ENCODE measurements at places on chromosomes 6 and 20. TPM values are rescaled to one million over a fixed set of nuclear protein-coding genes. Genes with fewer than 3 reads are reported as not detected.

DST gene
- 302 TPM for total RNA-seq

GGTLC1 gene
- total RNA-seq: not detected

CCDC170 gene
- 3.2 TPM for total RNA-seq

CALHM5 gene
- 1.4 TPM for total RNA-seq

SLC25A27 gene
- 33.8 TPM for total RNA-seq

TNFRSF21 gene
- 24.2 TPM for total RNA-seq

DPPA5 gene
- total RNA-seq: not detected

ETV7 gene
- total RNA-seq: 0.45 TPM

GJA10 gene
- total RNA-seq: not detected

CYP24A1 gene
- total RNA-seq: 21.3 TPM

- H3K4me3 ChIP-seq: no peak overlapping the region
- no peaks in the 10 kb centered on the region for H3K36me3 ChIP-seq
- peaks cover 35% of the 10 kb centered on the region for H3K4me1 ChIP-seq
- DNase-seq: no peak
- H3K27ac ChIP-seq: no peak overlapping the region
- H3K27me3 ChIP-seq: no peaks in the 10 kb centered on the region
Observed at GRCh38 chr6:44049163-44049988, 77.9 kb downstream of the MRPL14 start.

- H3K36me3 ChIP-seq: no peaks in the 10 kb centered on the region
- H3K4me1 ChIP-seq: peaks cover 17% of the 10 kb centered on the region
- peaks cover 80% of the 10 kb centered on the region for H3K27me3 ChIP-seq
- no peak for DNase-seq
Observed at GRCh38 chr6:30154709-30155519, 6.1 kb downstream of the TRIM10 start.

DNA sequence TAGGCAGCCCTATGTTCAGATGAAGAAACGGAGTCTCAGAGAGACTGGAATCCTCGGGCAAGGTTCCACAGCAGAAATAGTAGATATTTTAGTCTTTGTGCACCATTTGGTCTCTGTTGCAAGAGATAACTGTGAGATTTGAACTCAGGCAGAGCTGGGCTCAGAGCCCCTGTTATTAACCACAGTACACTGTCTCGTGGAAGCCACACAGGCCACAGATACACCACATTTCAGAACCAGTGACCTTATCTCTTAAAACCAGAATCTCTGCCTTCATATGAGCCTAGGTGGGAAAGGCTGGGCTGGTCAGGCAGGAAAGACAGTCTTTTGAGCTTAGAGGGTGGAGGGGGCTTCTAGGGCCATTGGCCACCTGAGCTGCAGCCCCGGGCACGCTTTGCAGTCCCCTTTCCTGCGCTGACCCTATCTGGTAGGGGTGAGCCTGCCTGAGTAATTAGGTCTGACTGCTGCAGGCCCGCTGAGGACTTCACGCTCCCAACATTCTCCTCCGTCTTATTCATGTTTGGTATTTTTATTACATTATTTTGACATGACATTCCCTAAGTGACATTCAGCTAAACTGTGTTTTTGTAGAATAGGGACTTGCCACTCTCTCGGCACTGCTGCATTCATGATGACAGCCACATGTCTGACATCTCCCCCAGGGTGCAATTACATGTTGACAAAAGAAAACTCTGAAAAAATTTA lies 71.1 kb downstream of the KCNB1 start:
- H3K27me3 ChIP-seq: peaks cover 42% of the 10 kb centered on the region
- H3K4me1 ChIP-seq: peaks cover 5% of the 10 kb centered on the region
- DNase-seq: no peak
- no peaks in the 10 kb centered on the region for H3K36me3 ChIP-seq
- no peak overlapping the region for H3K4me3 ChIP-seq

DNA sequence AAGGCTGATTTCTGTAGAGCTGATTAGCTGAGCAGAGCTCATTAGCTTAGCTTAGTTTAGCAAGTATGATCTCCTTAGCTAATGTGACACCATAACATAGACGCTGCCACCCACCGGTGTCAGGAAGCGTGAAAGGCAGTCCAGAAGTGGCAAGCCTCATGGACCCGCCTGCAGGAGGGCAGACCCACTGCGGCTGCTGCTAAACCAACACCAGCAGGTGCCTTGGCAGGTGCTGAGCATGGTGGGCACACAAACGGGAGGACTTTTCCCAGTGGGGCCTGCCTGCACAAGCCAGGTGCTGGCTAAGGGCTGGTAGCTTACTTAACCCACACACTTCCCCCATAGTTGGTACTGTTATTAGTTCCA lies 22.7 kb downstream of the ZDHHC14 start:
- H3K27me3 ChIP-seq: no peaks in the 10 kb centered on the region
- H3K4me1 ChIP-seq: peaks cover 11% of the 10 kb centered on the region
- H3K4me3 ChIP-seq: no peak overlapping the region
- no peak overlapping the region for H3K27ac ChIP-seq

GRCh38 chr20:51760905-51761546 lies 7.2 kb downstream of the ATP9A start:
- H3K27me3 ChIP-seq: no peaks in the 10 kb centered on the region
- H3K4me1 ChIP-seq: peaks cover 25% of the 10 kb centered on the region
- H3K27ac ChIP-seq: peak overlapping the region; percentile 80
- DNase-seq: no peak
- H3K4me3 ChIP-seq: no peak overlapping the region
- H3K36me3 ChIP-seq: peaks cover 9% of the 10 kb centered on the region

DNA sequence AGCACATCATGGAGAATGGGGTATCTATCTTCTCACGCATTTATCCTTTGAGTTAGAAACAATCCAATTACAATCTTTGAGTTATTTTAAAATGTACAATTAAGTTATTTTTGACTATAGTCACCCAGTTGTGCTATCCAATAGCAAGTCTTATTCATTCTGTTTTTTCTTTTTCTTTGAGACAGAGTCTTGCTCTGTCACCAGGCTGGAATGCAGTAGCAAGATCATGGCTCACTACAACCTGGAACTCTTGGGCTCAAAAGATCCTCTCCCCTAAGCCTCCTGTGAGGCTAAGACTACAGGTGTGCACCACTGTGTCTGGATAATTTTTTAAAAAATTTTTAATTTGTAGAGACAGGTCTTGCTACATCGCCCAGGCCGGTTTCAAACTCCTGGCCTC lies 201.5 kb upstream of the ZNF217 start:
- no peak overlapping the region for H3K27ac ChIP-seq
- H3K4me3 ChIP-seq: no peak overlapping the region
- peaks cover 15% of the 10 kb centered on the region for H3K4me1 ChIP-seq
- H3K36me3 ChIP-seq: no peaks in the 10 kb centered on the region

- no peak for DNase-seq
- no peak overlapping the region for H3K4me3 ChIP-seq
- peaks cover 6% of the 10 kb centered on the region for H3K36me3 ChIP-seq
- peaks cover 38% of the 10 kb centered on the region for H3K4me1 ChIP-seq
- H3K27ac ChIP-seq: peak overlapping the region; percentile 7
Observed at GRCh38 chr6:86686496-86686895, 250.8 kb upstream of the HTR1E start.

DNA sequence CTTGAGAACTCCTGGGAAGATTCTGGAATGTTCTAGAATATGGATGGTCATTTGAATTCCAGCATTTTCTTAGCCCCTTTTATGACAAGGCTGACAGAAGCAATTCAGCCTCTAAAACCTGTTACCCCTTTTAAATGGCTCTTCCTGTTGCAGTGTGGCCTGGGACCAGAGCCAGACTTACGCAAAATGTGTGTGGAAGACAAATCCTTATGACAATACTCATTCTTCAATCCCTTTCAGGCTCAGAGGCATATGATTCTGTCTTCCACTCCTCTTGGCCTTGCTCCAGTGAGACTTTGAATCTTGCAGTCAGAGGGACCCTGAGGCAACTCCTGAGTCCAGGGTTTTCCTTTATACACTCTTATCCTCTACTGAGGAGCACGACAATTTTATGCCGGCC lies 287.0 kb downstream of the CLIC5 start:
- H3K27ac ChIP-seq: no peak overlapping the region
- H3K27me3 ChIP-seq: peaks cover 78% of the 10 kb centered on the region
- no peak overlapping the region for H3K4me3 ChIP-seq
- peaks cover 36% of the 10 kb centered on the region for H3K4me1 ChIP-seq

GRCh38 chr6:39765508-39766065 lies 26.6 kb upstream of the DAAM2 start:
- DNase-seq: no peak
- H3K4me1 ChIP-seq: peaks cover 2% of the 10 kb centered on the region
- H3K27me3 ChIP-seq: peaks cover 54% of the 10 kb centered on the region
- no peak overlapping the region for H3K4me3 ChIP-seq
- H3K27ac ChIP-seq: no peak overlapping the region
- H3K36me3 ChIP-seq: no peaks in the 10 kb centered on the region

DNA sequence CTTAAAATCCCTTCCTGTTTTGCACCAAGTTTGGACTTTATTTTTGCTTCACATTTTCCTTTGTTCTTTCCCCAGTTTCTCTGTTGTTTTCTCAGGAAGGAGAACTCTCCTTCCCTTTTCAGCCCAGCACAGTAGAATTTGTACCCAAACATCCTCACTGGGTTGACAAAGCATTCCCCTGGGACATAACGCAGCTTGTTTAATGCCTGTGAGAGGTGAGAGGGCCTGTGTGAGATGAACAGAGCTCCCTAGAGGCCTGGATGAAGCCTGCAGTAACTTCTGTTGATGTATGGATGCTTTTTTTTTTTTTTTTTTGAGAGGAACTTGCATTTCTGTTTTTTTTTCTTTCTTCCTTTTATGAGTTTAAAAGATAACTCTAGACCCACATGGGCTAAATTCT lies 104.9 kb upstream of the SLC22A23 start:
- no peaks in the 10 kb centered on the region for H3K27me3 ChIP-seq
- peak overlapping the region; percentile 66 for H3K27ac ChIP-seq
- no peaks in the 10 kb centered on the region for H3K36me3 ChIP-seq
- DNase-seq: no peak

DNA sequence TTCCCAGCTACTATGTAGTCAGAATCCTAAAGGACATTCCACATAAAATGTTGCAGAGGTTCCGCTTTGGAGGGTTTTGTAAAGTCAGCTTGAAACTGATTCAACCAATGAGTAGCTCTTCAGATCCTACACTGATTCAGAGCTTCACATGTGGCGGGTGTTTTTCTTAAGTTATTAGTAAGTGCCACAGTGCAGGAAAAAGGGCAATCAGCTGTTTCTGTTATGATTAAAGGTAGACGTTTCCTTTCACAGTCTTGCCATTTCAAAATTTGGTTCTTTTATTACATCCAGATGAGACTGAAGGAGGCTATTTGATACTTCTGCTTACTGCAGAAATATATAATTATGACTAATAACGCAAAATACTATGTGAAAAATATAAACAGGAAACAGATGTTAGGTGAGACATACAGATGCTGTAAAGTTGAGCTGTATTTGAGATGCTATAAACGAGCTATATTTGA lies 443.9 kb downstream of the CDKAL1 start:
- H3K27me3 ChIP-seq: no peaks in the 10 kb centered on the region
- peaks cover 4% of the 10 kb centered on the region for H3K4me1 ChIP-seq
- H3K36me3 ChIP-seq: no peaks in the 10 kb centered on the region
- H3K27ac ChIP-seq: peak overlapping the region; percentile 22

DNA sequence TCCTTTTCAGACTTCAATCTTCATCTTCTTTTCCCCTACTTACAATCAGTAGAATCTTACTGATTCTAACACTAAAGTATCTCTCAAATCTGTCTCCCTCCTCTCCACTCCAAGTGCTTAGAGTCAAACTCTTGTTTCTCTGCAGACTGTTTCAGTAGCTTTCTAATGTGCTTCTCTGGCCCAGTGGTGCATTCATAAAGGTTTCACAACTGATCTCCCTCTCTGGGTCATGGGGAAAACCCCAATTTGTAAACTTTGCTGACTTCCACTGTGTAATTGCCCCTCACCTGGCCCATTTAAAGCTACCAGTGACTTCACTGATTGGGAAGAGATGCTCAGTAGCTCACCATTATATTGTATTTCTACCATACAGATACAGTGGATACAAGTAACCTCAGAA lies 183.6 kb downstream of the FAXC start:
- H3K27me3 ChIP-seq: no peaks in the 10 kb centered on the region
- DNase-seq: no peak
- H3K36me3 ChIP-seq: no peaks in the 10 kb centered on the region

DNA sequence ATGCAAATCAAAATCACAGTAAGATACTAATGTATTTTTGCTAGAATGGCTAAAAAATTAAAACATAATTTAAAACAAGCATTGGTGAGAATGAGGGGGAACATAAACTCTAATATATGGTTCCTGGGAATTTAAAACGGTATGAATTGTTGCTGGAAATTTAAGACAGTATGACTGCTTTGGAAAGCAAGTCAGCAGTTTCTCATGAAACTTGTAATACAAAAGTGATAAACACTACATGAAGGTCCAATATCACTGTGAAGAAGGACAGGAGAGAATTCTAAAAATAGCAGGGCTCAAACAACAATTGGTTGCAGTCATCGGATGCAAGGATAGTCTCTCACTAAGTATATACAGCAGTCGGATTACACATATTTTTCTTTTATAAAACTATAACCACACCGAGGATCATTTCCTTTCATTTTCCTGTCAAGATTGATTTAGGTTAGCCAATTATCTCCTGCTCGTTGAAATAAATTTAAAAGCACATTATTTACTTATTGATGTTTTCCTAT lies 18.5 kb upstream of the PRSS16 start:
- no peak for DNase-seq
- no peak overlapping the region for H3K27ac ChIP-seq
- H3K4me3 ChIP-seq: no peak overlapping the region
- peaks cover 5% of the 10 kb centered on the region for H3K4me1 ChIP-seq

DNA sequence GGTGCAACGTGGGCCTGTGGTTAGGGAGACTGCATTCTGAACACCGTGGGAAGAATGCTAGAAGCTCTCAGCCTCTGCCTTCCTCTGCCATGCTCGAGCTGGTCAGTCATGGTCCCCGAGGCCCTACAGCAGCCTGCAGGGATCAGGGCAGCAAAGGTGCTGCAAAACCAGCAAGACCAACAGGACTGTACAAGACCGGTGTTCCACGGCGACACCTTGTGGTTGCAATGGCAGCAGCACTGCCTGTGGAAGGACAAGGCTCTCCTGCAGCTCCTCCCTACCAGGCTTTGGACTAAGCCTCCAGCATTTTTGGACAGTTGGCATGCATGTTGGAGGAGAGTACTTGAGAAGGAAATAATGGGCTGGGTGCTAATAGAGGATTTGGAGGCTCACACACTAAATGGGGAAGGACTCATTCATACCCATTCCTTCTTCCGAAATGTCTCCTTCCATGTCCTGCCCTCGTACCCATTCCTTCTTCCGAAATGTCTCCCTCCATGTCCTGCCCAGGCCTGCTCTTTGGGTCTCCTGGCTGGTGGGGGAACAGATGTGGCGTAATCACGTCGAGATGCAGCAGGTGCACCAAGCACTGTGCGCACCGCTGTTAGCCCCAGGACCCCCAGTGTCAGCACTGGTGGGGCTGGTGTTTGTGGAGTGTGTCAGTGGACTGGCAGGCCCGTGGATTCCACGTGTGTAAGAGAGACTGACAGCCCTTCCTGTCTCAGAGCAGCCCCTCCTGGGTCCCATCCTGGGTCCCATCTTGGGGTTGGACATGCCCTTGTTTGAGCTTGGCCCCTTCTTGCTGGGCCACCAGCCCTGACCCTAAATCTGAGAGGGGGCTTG lies 18.6 kb upstream of the MYT1 start:
- no peak overlapping the region for H3K27ac ChIP-seq
- peaks cover 32% of the 10 kb centered on the region for H3K27me3 ChIP-seq
- H3K4me1 ChIP-seq: no peaks in the 10 kb centered on the region

- peaks cover 19% of the 10 kb centered on the region for H3K36me3 ChIP-seq
- peaks cover 3% of the 10 kb centered on the region for H3K27me3 ChIP-seq
- peak overlapping the region; percentile 74 for H3K4me3 ChIP-seq
- no peak for DNase-seq
- peak overlapping the region; percentile 98 for H3K27ac ChIP-seq
Observed at GRCh38 chr6:32254761-32255198, 30.9 kb upstream of the NOTCH4 start.
